WTC11 (cell line): ENCODE measurements at places on chromosomes 11 and 22. TPM values are rescaled to one million over a fixed set of nuclear protein-coding genes. Genes with fewer than 3 reads are reported as not detected.

DNA sequence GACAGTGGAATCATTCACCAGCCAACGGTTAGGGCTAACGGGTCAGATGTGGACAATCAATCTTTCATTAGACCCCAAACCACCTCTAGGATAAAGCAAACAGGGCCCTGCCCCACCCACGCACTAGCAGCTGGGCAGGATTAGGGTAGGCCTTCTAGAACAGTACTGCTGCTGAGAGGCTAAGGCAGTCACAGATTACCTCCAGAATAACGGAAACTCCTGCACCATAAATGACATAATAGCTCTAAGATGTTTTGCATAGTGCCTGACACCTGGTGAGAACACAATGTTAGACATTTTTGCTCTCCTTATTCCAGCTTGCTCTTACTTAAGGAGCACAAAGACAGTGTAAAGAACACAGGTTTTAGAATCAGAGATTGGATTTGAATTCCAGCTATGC lies 1.8 kb downstream of the SYTL2 start:
- DNase-seq = no peak

DNA sequence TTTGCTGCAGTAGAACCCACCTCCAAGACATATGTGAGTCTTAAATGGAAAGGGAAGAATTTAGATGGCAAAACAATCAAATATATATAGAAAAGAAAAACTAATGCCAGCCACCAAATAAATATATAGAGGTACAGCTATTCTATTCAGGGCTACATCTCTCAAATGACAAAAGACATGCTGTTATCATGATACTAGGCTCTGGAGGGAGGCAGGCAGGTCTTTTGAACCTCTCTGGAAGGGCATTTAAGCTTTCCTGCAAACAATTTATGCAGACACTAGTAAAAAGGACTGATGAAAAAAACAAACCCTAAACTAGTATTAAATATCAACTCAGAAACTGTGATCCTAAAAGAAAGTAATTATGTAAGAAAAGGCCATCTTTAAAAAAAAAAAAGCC lies 24.4 kb downstream of the UEVLD start:
- no peak for DNase-seq

GRCh38 chr11:124586238-124586860 lies 16.6 kb downstream of the OR8A1 start:
- peak; percentile 59 for DNase-seq

- DNase-seq = peak; percentile 100
Measured at GRCh38 chr11:34916015-34916842, at the start of the genes APIP and PDHX. APIP (minus strand) TSS chr11:34916379; CDS start chr11:34916284, 95 bp downstream. PDHX (plus strand) TSS chr11:34916618; CDS start chr11:34916656, 38 bp downstream.

DNA sequence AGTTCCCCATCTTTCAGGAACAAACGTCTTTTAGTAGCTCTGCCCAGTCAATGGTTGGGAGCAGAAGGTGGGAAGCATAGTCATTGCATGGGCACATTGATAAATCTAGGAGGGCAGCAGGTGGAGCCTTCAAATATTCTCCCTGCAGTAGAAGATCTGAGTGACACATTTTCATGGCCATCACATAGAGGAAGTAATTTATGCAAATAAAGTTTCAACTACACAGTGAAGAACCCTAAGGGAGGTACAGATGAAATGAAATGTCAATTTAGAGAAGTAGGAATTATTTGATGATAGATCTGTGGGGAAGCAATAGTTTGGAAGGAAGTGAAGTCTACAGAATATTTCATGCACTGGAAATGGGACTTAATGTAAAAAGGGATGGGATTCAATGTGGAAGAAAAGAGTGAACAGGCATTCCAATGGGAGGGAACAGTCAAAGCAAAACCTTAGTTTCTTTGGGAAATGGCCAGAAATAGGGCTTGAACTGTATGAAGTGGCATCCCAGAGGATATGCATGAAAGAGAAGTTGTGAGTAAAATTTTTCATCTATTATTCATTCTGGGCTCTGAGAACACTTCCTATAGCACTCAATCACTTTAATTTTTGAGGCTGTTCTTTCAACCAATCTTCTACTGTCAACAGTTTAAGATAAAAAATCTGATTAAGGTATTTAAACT lies 256.2 kb upstream of the LUZP2 start:
- DNase-seq = no peak

GRCh38 chr11:117597071-117597470 lies 199.9 kb downstream of the DSCAML1 start:
- peak; percentile 84 for DNase-seq

GRCh38 chr11:104159356-104159755 lies 4.6 kb downstream of the PDGFD start:
- DNase-seq = no peak

DNA sequence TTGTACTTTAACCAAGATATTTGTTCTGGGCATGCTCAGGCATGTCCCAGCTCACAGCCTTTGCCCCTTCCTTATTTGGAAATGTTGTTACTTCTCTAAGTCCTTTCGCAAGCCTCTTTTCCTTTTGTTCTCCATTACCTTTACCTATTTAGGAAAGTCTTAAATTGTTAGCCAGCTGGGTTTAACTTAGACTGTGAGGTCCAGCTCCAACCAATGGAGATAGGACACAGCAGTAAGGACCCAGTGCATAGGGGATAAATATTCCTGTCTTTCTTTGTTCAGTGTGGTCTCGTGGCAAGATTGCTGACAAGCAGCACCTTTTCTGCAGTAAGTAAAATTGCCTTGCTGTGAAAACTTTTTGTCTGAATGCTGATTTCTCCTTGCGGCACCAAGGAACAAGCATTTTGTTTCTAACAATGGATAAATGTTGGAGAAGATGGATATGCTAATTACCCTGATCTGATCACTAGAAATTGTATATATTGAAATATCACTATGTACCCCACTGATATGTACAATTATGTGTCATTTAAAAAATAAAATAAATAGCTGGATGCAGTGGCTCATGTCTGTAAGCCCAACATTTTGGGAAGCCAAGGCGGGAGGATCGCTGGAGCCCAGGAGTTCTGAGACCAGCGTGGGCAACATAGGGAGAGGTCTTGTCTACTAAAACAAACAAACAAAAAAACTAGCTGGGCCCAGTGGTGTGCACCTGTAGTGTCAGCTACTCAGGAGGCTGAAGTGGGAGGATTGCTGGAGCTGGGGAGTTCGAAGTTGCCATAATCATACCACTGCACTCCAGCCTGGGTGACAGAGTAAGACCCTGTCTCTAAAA lies 31.9 kb upstream of the FTH1 start:
- DNase-seq = no peak

DNA sequence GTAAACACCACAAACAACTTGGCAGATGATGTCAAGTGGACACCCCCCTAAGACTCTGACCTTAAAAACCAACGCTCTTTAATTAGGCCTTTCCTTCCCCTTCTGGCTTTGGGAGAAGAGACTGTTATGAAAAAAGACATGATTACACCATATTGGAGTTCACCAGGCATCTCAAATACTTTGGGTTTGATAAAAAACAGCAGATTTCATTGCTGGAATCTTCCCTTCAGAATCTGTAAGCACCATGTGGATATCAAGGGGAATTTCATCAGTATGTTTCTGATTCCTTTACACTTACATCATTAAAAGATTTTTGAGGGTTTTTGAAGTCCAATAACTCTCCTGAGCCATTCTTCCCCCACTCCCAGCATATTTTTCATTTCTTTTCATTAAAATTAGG lies 85.6 kb downstream of the KIRREL3 start:
- no peak for DNase-seq

- DNase-seq = no peak
Measured at GRCh38 chr11:130772266-130773227, 143.7 kb downstream of the SNX19 start.

GRCh38 chr11:45666648-45667642 lies 1.5 kb upstream of the CHST1 start:
- no peak for DNase-seq

DNA sequence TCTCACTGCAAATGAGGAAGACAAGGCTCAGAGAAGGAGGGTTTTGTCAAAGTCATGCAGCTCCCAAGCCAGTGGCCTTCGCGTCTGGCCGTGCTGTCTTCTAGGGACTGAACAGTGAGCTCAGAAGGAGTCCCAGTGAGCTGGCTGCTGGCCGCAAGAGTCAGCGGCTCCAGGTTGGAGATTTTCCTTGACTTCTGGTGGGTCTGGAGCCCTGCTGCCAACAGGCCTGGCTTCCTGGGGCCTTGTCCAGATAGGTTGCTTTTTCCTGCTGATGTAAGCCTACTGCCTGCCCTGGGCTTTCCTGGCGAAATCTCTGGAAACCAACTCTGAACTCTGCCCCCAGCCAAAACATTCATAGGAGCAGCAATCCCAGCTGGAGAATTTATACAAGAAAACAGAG lies 272.7 kb upstream of the CADM1 start:
- DNase-seq = no peak

- no peak for DNase-seq
Measured at GRCh38 chr11:1920128-1920908, 815 bp downstream of the TNNT3 start.

DNA sequence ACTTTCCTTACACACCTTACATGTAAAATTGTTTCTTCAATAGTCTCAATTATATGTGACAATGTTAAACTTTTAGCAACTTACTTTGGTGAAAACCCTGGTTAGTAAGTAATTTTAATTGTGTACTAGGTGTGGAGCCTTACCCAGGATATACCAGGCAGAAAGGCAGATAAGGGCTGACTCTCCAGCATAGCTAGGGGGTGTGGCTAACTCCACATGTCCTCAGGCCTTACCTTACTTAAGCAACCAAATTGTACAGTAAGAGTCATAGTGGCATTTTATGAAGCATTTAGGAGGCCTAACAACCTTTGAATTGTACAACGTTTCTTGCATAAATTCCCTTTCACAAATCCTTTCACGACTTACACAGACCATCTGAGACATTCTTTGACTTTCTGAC lies 118.2 kb upstream of the OR9Q1 start:
- no peak for DNase-seq

GRCh38 chr22:27318516-27318915 lies 483.0 kb downstream of the MN1 start:
- no peak for DNase-seq

DNA sequence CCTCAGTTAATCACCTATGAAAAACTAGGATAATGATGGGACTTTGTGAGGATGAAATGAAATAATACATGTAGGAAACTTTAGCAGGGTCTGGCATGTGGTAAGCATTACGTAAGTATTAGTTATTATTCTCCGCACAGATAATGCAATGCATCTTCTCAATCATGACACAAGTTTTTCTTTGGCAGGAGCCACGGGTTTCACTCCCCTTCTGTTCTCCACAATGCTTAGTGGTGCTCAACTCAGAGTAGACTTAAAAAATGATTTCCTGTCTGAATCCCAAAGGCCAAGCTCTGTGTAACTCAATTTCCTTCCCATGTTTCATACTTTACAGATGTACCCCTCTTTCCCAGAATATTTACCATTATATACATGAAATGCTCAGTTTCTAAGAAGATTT lies 82.9 kb downstream of the CCDC34 start:
- DNase-seq = no peak

The C11orf86 gene
- total RNA-seq = 0.44 to 0.87 TPM (median 0.68 TPM) in 3 replicates

The GNG3 gene
- 3.5 to 6.0 TPM (median 3.9 TPM) in 3 replicates for total RNA-seq

The SYT12 gene
- 4.6 to 7.3 TPM (median 7.1 TPM) in 3 replicates for total RNA-seq

The CTSW gene
- 0.18 TPM in 1 of 3 replicates, not detected in the others for total RNA-seq

The PYGM gene
- 6.6 to 8.7 TPM (median 8.2 TPM) in 3 replicates for total RNA-seq
